ENCODE measurements at places on chromosomes 16 and 17. TPM values are rescaled to one million over a fixed set of nuclear protein-coding genes. Genes with fewer than 3 reads are reported as not detected.

- peak; percentile 76 for DNase-seq
These were observed 21.1 kb downstream of the NPTX1 start for GRCh38 chr17:80455336-80455710.

SDR42E2 gene
- not detected for total RNA-seq

- no peak for DNase-seq
These were observed 37.8 kb upstream of the ASIC2 start for GRCh38 chr17:33330877-33331276.

GRCh38 chr16:54954220-54954619 lies 23.6 kb downstream of the IRX5 start:
- DNase-seq, result no peak

DNA sequence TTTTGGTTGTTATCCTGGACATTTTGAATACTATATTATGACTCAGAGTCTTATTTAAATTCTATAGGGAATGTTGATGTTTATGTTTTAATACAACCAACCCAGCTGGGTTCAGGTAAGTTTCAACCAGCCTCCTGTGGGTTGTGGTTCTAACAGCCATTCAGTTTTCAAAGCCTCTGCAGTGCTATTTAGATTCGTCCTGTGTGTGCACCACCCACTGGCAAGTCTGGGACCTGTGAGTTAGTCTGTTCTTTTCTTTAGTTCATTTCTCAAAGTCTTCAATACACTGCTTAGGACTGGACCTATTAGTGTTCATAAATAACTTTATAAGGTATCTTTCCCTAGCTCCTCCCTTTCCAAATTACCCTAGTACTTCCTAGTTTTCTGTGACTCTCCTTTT lies 170.6 kb downstream of the TMEM132E start:
- DNase-seq, result no peak

STAT5B gene
- 31.1 TPM for total RNA-seq

- no peak for DNase-seq
These were observed 1.4 kb downstream of the PLSCR3 start for GRCh38 chr17:7392696-7393612.

- peak; percentile 29 for DNase-seq
These were observed 5.4 kb upstream of the LHX1 start for GRCh38 chr17:36931697-36932382.

AMFR gene
- total RNA-seq, result 140 TPM

SPNS3 gene
- not detected for total RNA-seq

- no peak for DNase-seq
These were observed 14.7 kb downstream of the MPP2 start for GRCh38 chr17:43892647-43892952.

DNA sequence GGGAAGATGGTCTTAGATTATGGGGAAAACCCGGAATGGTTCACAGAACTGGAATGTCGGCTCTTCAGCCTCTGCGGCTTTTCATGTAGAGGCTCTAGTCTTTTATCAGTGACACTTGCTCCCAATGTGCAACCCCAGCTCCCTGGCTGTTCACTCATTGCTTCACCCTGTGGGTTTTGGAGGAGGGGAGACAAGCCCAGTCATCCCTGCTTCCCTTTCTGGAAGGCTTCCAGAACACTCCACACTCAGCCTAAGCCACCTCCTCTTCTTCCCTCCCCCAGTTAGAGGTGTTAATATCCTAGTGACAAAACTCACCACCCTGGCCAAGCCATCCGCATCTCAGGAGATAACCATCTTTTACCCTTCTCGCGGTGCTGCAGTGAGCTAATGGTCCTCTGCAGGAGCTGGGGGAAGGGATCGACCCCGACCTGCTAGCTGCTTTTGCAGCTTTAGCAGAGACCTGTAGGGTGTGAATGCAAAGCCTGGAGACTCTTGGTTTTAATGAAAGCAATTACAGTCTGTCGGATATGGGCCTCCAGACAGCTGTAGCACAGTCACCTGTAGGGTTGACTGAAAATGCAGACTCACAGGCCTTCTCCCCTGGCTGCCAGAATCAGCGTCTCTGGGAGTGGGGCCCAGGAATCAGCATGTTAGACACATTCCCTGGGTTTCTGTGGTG lies 24.3 kb upstream of the LASP1NB start:
- DNase-seq, result no peak

DNA sequence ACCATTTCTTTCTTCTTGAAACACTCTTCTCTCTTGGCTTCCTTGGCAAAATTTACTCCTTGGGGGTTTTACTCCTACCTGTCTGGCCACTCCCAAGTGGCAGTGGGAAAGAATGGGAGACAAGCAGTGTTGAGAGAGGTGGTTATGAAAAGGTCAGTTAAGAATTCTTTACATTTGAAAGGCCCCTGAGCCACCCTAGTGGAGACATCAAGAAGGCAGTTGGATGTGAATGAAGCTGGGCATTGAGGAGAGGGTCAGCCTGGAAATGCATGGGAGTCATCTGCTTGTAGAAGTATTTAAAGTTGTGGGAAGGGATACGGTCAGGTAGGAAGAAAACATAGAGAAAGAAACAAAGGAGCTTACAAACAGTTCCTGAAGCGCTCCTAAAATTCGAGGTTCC lies 42.3 kb upstream of the CCNF start:
- DNase-seq, result no peak

DYNLRB2 gene
- not detected for total RNA-seq

GRCh38 chr16:15983898-15984297 lies 34.5 kb downstream of the ABCC1 start:
- DNase-seq, result no peak

- no peak for DNase-seq
These were observed 885.8 kb downstream of the KCNJ2 start for GRCh38 chr17:71055128-71055527.

CCL7 gene
- not detected for total RNA-seq

- DNase-seq, result no peak
These were observed 94.5 kb upstream of the METRNL start for GRCh38 chr17:82984751-82985427.

DNA sequence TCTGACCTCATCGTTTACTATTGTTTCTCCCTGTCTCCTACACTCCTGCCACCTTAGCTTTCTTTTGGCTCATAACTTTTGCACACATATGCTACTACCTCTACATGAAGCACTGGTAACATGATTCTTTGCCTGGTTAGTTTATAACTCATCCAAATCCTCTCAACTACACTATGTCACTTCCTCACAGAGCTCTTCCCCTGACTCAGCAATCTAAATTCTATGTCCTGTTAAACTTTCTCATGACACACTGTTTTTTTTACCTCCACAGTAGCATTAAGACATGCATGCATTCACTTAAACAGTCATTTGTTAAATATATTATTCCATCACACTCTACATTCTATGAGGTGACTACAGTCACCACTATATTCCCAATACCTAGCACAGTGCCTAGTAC lies 19.7 kb downstream of the APPBP2 start:
- no peak for DNase-seq

PMFBP1 gene
- total RNA-seq, result 0.23 TPM

GRCh38 chr17:82243648-82244412 lies 15.0 kb downstream of the SLC16A3 start:
- no peak for DNase-seq

- DNase-seq, result no peak
These were observed 2.7 kb downstream of the BCAR1 start for GRCh38 chr16:75248536-75249380.

- no peak for DNase-seq
These were observed 5.5 kb downstream of the OR4D1 start for GRCh38 chr17:58153671-58154070.

DNA sequence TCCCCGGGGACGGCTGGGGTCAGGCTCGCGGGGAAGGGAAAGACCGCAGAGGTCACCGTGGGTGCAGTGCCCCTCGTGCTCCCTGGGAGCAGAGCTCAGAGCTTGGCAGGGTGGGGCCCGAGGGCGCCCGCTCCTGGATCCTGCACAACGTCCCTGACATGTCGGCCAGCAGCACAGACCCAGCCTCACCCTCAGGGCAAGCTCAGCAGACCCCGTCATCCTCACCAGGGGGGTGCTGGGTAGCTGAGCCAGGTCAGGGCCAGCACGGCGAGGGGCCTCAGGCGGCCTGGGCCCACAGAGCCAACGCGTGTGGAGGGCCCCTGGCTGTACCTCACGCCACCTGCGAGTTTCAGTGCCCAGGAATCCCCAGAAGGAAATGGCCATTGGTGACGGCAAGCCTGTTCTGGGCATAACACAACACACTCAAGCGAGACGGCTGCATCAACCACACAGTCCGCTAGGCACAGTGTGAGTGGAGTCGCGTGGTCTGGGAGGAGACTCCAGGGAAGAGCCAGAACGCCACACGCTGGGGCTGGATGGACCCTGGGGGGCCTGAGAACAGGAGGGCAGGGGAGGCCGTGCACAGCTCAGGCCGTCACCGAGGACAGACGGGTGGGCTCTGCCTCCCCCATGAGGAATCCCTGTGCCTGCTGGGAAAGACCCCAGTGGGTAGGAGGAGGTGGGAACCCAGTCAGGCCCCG lies 60.3 kb downstream of the ZNF778 start:
- DNase-seq, result no peak

DNA sequence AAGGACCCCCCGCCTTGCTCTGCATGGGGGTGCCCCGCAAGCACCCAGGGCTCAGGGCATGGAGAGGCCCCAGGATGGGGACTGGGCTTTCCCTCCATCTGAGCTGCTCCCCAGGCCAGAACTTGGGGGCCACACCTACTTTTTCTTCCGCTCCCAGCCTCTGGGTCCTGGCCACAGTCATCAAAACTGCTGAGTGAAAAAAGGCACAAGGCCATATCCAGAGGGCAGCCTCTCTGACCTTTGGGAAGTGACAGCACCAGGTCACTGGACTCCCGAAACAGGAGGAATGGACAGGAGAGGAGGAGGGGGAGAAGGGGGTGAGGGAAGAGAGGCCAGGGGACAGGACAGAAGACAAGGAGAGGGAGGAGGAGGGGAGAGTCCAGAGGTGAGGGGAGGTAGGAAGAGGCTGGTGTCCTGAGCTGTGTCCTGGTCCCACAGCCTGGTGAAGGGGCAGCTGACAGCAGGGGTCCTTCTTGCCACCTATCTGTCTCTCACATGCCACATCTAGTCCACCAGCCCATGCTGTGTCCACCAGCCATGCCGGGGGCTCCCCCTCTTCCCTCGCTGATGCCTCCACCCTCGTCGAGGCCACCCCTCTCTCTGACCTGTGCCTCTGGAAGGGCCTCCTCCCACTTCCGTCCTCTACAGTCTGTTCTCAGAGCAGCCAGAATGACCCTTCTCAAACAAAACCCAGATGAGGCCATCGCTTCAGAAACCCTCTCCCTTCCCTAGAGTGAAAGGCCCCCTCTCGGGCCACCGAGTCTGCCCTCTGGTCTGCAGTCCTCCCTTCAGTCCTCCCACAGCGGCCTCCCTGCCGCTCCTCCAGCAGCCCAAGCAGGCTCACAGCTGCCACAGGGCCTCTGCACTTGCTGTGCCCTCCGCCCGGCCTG lies 73.9 kb upstream of the TOB1 start:
- DNase-seq, result no peak

ERCC4 gene
- total RNA-seq, result 9.2 TPM

GRCh38 chr16:89576153-89577054 lies 846 bp downstream of the CPNE7 start:
- no peak for DNase-seq

VEZF1 gene
- total RNA-seq, result 78.9 TPM

DNA sequence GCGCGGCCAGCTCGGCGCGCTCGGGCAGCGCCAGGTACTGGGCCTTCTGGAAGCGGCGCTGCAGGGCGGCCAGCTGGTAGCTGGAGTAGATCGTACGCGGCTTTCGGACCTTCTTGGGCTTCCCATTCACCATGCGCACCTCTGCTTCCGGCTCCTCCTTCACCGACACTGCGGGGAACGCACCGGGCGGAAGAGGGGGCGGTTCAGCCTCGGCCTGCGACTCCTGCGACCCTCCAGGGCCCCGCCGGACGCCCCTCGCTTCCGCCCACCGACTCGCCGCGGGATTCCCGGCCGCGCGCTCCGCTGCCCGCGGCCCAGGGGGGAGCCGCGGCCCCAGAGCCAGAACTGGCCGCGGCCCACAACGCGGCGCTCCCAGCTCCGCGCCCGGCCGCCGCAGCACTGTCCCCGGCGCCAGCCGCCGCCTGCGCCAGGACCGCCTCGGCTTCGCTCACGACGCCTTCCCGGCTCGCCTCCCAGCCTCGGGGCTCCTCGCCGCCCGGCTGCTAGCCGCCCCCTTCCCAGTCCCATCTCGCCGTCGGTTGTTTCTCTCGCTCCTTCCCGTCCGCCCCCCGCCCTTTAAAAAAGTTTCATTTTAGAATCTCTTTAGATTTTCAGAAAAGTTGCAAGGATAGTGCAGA lies 1.5 kb downstream of the DLX3 start:
- no peak for DNase-seq

DNA sequence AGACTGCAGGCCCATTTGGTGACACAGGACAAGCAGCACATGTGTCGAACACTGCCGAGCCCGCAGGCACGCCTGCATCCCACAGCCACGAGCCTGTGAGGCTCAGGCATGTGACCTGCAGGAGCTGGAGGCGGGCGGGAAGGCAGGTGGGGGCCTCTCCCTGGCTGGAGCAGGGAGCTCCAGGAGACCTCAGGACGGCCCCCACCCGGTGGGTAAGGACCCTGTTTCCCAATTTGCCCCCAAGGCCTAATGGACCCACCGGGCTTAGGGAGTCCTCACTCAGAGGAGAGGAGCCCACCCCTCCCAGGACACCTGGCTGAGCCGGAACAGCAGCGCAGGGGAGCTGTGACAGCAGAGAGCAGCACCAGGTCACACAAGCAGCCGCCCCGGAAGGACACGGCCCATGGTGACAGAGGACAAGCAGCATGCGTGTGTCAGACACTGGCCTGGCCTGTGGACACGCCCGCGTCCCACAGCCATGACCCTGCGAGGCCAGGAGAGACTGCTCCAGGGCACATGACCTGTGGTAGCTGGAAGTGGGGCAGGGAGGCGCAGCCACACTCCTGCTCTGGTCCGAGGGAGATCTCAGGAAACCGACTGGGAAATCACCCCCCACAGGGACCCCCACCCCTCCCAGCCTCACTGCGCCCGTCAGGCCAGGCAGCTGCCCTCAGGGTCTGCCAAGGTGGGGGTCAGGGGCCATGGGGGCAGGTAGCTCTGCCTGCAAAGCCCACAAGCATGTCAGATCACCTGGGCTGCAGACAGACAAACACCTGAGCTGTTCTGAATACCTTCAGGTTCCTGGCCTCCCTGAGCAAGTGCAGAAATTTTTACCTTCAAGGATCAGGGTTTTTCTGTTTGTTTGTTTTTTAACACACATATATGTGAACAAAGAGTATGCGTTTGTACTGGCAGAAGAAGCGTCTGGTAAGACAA lies 2.4 kb downstream of the SPSB3 start:
- DNase-seq, result no peak

GRCh38 chr17:39867084-39867879 lies 720 bp upstream of the ZPBP2 start:
- DNase-seq, result no peak

- no peak for DNase-seq
These were observed 14.2 kb downstream of the SNX20 start for GRCh38 chr16:50666658-50667496.

DNA sequence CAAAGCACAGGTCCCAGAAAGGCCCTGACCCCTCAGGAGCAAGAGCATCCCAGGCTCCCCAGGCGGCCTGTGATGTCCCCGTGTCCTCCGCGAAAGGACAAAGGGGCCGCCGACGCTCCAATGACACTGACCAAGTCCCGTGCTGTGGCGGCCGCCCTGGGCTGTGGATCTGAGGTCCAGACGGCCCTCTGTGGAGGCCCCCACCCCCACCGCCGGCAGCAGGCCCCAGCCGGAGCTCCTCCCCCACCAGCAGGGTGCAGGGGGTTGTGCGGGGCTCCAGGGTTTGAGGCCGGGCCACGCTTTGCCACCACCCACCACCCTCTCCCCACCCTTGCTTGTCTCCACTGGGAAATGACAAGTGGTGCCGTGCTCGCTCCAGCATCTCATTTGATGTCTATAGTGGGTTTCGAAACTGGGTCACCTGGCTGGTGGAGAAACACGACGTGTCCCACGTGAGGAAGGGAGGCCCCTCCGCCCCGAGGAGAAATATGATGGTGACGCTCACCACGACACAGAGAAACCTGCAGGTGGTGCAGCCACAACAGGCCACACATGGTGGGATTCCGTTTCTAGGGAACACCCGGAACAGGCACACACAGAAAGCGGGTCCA lies 31.2 kb upstream of the ZNF469 start:
- no peak for DNase-seq

Measured in SJCRH30 (cell line).